ENCODE measurements at places on chromosomes 11 and 22.

- DNase-seq: no peak
Observed at GRCh38 chr11:113906516-113906915, 1.9 kb downstream of the HTR3B start.

DNA sequence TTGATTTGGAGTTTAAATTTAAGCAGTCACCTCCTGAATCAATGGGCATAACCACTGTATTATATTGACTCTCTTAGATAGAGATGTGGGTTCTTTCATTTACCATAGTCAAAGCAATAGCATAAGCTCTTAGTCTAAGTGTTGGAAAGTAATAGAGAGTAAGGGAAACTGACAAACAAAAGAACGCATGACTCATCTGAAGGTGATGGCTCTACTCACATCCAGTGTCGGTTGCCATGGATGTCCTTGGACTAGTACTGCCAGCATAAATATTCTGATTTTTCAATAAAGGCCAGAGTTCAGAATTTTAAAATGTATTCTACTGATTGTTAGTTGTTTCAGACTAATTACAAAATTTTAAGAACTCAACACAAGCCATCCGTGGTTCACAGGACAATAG lies 444.9 kb upstream of the DDI1 start:
- no peak for DNase-seq

- no peak for DNase-seq
Observed at GRCh38 chr22:45738206-45738605, 66.6 kb downstream of the ATXN10 start.

GRCh38 chr11:33449798-33450197 lies 192.6 kb downstream of the HIPK3 start:
- DNase-seq: no peak

DNA sequence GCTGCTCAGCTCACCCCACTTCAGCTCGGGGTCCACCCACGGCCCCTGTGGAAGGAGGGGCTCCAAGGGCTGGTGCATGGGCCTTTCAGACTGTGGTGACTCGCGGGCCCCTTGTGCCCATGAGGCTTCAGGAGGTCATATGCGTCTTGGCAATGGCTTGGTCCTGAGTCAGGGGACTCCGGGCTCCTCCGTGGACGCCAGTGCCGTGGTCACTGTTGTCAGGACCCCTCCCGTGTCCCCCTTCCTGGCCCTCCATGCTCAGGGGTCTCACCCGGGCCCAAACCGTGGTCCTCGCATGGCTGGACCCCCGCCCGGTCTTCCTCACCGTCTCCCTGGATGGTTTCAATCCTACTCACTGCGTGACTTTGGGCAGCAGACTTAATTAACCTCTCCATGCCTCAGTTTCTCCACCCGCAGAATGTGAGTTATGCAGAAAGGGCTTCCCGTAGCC lies 436.4 kb downstream of the TBC1D22A start:
- DNase-seq: no peak

DNA sequence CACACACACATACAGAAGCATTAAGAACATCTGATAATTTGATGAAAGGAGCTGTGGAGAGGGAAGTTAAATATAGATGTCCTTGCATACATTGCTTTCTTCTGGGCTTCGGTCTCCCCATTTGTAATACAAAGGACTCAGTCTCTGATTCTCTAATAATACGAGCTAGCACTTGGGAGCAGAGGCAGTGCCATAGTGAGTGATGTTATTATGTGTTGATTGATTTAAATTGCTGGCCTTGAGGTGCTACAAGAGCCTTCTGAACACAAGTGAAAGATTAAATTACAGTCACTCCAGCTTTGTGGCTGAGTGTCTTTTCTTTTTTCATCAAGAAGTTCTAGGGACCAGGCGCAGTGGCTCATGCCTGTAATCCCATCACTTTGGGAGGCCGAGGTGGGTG lies 61.5 kb upstream of the HMGXB4 start:
- DNase-seq: no peak

Measured in T-helper 1 cell (primary cell).